ENCODE measurements at places on chromosomes 2 and 18.

GRCh38 chr2:102368461-102369109 lies 13.0 kb downstream of the IL18R1 start:
- DNase-seq: no peak

DNA sequence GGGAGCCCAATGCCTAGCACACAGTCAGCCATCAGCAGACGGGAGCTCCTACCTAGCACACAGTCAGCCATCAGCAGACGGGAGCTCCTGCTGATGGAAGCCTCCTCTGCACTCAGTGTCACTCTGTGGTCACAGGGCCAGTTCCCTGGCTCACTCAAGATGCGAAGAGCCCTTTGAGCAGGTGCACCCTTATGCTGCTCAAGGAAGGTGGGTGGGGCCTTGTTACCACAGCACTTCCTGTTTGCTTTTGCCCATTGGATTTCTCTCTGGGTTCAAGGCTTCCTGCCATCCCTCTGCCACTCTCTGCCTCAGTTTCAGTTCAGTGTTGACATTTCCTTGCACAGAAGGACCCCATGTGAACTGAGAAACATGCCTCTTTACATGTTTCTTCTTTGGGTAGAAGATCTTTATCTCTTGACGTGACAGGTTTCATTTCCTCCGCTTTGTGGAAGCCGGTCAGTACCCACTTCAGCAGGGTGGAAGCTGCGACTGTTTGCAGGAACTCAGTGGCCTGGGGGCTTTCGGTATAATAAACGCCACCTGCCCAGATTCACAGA lies 11.6 kb downstream of the TRIB2 start:
- DNase-seq: no peak

GRCh38 chr2:39202639-39203369 lies 41.0 kb downstream of the CDKL4 start:
- DNase-seq: no peak

- no peak for DNase-seq
Measured at GRCh38 chr2:46377101-46377581, 79.9 kb downstream of the EPAS1 start.

DNA sequence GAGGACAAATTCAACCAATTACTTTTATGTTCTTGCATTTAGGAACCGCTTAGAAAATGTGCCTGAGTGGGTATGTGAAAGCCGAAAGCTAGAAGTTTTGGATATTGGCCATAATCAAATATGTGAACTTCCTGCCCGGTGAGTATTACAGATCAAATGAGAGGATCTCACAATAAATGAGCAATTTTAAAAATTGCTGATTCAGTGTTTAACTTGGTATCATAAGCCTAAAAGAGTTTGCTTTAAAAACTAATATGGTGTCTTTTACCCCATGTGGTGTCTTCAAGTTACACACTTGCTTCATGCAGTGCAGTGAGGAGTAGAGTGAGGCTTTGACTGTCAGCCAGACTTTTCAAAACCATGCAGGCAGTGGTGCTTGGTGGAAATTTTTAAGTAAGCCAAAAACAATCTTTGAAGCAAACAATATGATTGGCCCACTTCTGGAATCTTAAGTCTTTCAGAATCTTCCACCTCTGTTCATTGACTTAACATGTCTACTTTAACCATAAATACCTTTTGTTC lies 199.6 kb downstream of the PHLPP1 start:
- DNase-seq: no peak

DNA sequence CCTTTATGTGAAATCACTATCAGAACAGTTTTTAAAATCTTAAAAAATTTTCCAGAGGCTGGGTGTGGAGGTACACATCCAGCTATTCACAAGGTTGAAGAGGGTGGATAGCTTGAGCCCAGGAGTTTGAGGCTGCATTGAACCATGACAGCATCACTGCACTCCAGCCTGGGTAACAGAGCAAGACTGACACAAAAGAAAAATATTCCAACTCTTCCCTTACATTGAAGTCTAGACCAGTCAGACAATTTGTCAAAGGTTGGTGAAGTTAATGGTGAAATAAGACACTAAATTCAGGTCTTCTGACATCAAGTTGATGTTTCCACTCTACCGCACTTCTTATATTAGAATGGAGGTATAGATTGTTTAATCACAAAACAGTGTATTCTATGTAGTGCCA lies 52.8 kb downstream of the HYCC2 start:
- DNase-seq: no peak
